ENCODE measurements at places on chromosomes 16 and 17. TPM values are rescaled to one million over a fixed set of nuclear protein-coding genes. Genes with fewer than 3 reads are reported as not detected.

Gene LRRC75A
- total RNA-seq: 3.0 TPM

Gene TSPAN10
- total RNA-seq: 0.29 TPM

DNA sequence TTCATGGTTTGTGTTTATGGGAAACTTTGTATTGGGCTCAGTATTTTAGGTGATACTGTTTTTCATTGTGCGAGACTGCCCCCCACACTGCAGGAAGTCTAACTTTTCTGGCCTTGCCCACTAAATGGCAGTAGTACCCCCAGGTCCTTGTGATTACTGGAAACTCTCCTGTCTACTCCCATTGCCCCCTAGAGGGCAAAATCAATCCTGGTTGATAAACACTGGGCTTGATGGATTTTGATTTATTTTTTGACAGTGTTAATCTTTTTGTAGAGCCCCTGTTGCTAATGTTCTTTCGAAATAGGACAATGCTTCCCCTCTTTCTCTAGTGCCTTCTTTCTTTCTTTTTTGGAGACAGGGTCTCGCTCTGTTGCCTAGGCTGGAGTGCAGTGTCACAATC lies 15.5 kb downstream of the METTL9 start:
- no peak overlapping the region for H3K27ac ChIP-seq
- DNase-seq: no peak
- peaks cover 6% of the 10 kb centered on the region for H3K4me1 ChIP-seq
- no peaks in the 10 kb centered on the region for H3K36me3 ChIP-seq
- no peaks in the 10 kb centered on the region for H3K27me3 ChIP-seq

- no peaks in the 10 kb centered on the region for H3K27me3 ChIP-seq
- no peak overlapping the region for H3K27ac ChIP-seq
- H3K36me3 ChIP-seq: no peaks in the 10 kb centered on the region
- no peak for DNase-seq
These were observed 80.6 kb downstream of the IRF8 start for GRCh38 chr16:85979605-85980004.

GRCh38 chr16:28522792-28523191 lies 16.0 kb downstream of the NUPR1 start:
- H3K4me3 ChIP-seq: no peak overlapping the region
- H3K27me3 ChIP-seq: no peaks in the 10 kb centered on the region
- H3K4me1 ChIP-seq: no peaks in the 10 kb centered on the region

GRCh38 chr16:2252806-2253148 lies 1.4 kb upstream of the ECI1 start:
- peaks cover 19% of the 10 kb centered on the region for H3K4me1 ChIP-seq
- no peak for DNase-seq
- peak overlapping the region; percentile 68 for H3K27ac ChIP-seq
- no peaks in the 10 kb centered on the region for H3K27me3 ChIP-seq
- H3K4me3 ChIP-seq: no peak overlapping the region

GRCh38 chr16:6146874-6147425 lies 1049.4 kb upstream of the EEF2KMT start:
- no peak overlapping the region for H3K4me3 ChIP-seq
- no peak for DNase-seq
- H3K36me3 ChIP-seq: no peaks in the 10 kb centered on the region
- no peak overlapping the region for H3K27ac ChIP-seq
- H3K27me3 ChIP-seq: no peaks in the 10 kb centered on the region

GRCh38 chr16:50806099-50807062 lies 64.5 kb downstream of the CYLD start:
- peak overlapping the region; percentile 11 for H3K4me3 ChIP-seq
- no peaks in the 10 kb centered on the region for H3K27me3 ChIP-seq
- DNase-seq: peak; percentile 80
- H3K36me3 ChIP-seq: no peaks in the 10 kb centered on the region
- peak overlapping the region; percentile 40 for H3K27ac ChIP-seq

Measured in natural killer cell (primary cell).